ENCODE measurements at places on chromosomes 5 and 9. TPM values are rescaled to one million over a fixed set of nuclear protein-coding genes. Genes with fewer than 3 reads are reported as not detected.

Gene SPINK7
- total RNA-seq: not detected

Gene SOHLH1
- not detected for total RNA-seq

Gene EPB41L4A
- total RNA-seq: 0.11 TPM

Gene LECT2
- not detected for total RNA-seq

Gene PCDHGA8
- 0.32 TPM for total RNA-seq

Gene NXNL2
- 1.1 TPM for total RNA-seq

Gene TMC1
- 0.06 TPM for total RNA-seq

Gene SARDH
- 15.3 TPM for total RNA-seq

Gene ENTPD2
- not detected for total RNA-seq

Gene SLC6A18
- not detected for total RNA-seq

Gene GPX3
- 12.2 TPM for total RNA-seq

Gene PAPPA
- total RNA-seq: 5.3 TPM

Gene CNTFR
- not detected for total RNA-seq
